ENCODE measurements at places on chromosomes 7 and 10. TPM values are rescaled to one million over a fixed set of nuclear protein-coding genes. Genes with fewer than 3 reads are reported as not detected.

Gene FAM20C
- 43.9 TPM for total RNA-seq

Gene TMEM130
- 0.31 TPM for total RNA-seq

Gene ANKRD7
- 0.41 TPM for total RNA-seq

Gene C7orf33
- total RNA-seq = not detected

Gene TACR2
- 0.10 TPM for total RNA-seq

Gene PLPP4
- 0.28 TPM for total RNA-seq

Gene AKR1C3
- 1,261 TPM for total RNA-seq

Gene ODAD2
- total RNA-seq = not detected

Gene BBS9
- total RNA-seq = 3.7 TPM

Gene COL28A1
- 0.60 TPM for total RNA-seq

Gene GPR26
- total RNA-seq = not detected

Gene KLF6
- 114 TPM for total RNA-seq

Gene PDZD7
- 0.67 TPM for total RNA-seq

Gene FEZF1
- not detected for total RNA-seq

Gene ZNF107
- total RNA-seq = 2.3 TPM

Gene POM121C
- total RNA-seq = 41.7 TPM

Gene IFIT1B
- total RNA-seq = not detected

Gene CALCR
- not detected for total RNA-seq

Gene KLF14
- not detected for total RNA-seq

Measured in A549 treated with GW870086 at 1 μM for 4 hours (cell line).